HT-29 (cell line): ENCODE measurements at places on chromosomes 5 and 9. TPM values are rescaled to one million over a fixed set of nuclear protein-coding genes. Genes with fewer than 3 reads are reported as not detected.

Gene SLC6A18
- not detected in 2 replicates for total RNA-seq

Gene SLC4A9
- 0.08 and 0.86 TPM in 2 replicates for total RNA-seq

Gene RETREG1
- total RNA-seq, result 0.83 and 1.6 TPM in 2 replicates

Gene PPP2R2B
- total RNA-seq, result 0.03 and 0.08 TPM in 2 replicates
